ENCODE measurements at places on chromosomes 3 and 15. TPM values are rescaled to one million over a fixed set of nuclear protein-coding genes. Genes with fewer than 3 reads are reported as not detected.

DNA sequence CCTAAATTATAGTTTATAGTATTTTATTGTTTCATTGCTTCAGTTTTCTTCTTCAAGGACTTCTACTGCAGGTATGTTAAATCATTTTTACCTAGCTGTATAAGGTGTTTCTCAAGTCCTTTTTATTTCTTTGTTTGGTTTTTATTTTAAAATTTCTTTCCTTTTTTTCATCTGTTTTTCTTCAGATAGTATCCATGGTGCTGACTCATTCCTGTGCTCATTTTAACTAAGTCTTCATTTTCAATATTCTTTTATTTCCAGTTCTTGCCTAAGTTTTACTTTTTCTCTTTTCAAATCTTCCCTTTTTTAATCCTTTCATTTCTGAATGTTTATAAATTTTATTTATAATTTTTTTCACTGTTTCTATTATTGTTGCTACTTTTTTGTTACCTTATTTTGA lies 42.3 kb upstream of the STIMATE start:
- DNase-seq: no peak
- H3K4me1 ChIP-seq: no peaks in the 10 kb centered on the region
- no peak overlapping the region for H3K27ac ChIP-seq
- H3K36me3 ChIP-seq: peaks cover 28% of the 10 kb centered on the region

GRCh38 chr3:120561251-120562045 lies 34.7 kb upstream of the NDUFB4 start:
- H3K27ac ChIP-seq: no peak overlapping the region
- peaks cover 9% of the 10 kb centered on the region for H3K4me1 ChIP-seq
- DNase-seq: peak; percentile 89
- H3K36me3 ChIP-seq: no peaks in the 10 kb centered on the region
- H3K27me3 ChIP-seq: no peaks in the 10 kb centered on the region
- H3K4me3 ChIP-seq: no peak overlapping the region

DNA sequence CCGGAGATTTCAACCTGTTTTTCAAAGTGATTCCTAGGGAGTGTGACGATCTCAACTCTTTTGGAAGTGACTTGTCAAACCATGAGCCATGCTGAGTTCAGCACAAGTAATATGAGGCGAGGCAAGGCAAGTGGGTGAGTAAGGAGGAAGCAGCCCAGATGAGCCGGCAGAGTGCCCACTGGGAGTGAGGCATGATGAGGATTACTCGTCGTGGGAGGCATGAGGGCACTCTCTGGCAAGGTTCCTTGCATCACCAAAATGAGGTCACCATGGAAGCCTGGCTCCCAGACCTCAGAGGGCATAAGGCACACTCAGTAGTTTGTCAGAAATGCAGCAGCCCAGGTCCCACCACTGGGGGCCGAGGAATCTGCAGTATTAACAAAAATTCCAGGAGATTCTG lies 636.1 kb downstream of the MAGI1 start:
- H3K27me3 ChIP-seq: no peaks in the 10 kb centered on the region
- no peak overlapping the region for H3K27ac ChIP-seq
- H3K4me3 ChIP-seq: no peak overlapping the region
- no peaks in the 10 kb centered on the region for H3K36me3 ChIP-seq
- H3K4me1 ChIP-seq: no peaks in the 10 kb centered on the region

FILIP1L gene
- 54.3 TPM for total RNA-seq

KBTBD12 gene
- total RNA-seq: 1.4 TPM
